ENCODE measurements at places on chromosomes 2 and 18.
A peak's percentile ranks its signal among the peaks of the same experiment; 100 is the strongest.

GRCh38 chr18:58230438-58231179, 186.6 kb downstream of the NEDD4L start:
- DNase-seq, result peak; percentile 76

DNA sequence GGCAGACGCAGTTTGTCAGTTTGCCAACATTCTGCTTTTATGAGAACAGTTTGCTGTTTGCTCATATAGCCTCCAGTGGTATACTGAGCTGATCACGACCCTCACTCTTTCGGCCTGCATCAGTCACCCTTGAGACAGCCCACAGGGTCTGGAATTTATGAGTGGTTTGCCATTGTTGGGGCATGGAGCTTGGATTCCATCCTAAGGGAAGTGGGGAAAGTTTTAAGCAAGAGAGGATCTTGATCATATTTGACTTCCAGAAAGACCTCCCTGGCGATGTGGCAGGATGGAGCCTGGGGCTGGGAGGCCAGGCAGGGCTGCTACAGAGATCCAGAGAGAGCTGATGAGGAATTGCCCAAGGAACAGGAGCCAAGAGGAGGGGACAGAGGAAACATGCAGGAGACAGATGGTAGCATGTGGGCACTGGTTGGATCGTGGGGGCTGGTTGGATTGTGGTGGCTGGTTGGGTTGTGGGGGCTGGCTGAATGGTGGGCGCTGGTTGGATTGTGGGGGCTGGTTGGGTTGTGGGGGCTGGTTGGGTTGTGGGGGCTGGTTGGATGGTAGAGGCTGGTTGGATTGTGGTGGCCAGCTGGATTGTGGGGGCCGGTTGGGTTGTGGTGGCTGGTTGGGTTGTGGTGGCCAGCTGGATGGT, 27.3 kb upstream of the GPR17 start:
- DNase-seq, result no peak

- DNase-seq, result peak; percentile 9
Measured at GRCh38 chr2:174340400-174341292, 5.9 kb downstream of the SP9 start.

GRCh38 chr2:109148991-109149645, 20.1 kb downstream of the SH3RF3 start:
- no peak for DNase-seq

DNA sequence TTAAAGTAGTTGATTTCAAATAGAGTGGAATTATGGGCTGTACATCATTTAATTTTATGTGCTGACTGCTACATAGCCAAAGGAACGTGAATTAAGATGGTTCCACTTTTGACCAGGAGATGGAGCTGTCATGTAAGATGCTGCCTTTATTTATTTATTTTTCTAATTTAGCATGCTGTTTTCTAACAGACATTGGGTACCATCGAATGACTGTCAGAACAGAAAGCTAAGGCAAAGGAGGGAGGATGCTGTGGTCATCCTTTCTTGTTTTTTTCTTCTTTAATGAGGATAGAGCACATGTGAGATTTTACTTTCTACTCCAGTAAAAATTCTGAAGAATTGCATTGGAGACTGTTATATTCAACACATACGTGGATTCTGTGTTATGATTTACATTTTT, at the start of gene SCN2A:
TSS of gene SCN2A (plus strand) at position 185 of the 400 bp plus-strand sequence. CDS start 56,410 bp downstream, outside the sequence.
- peak; percentile 73 for DNase-seq

GRCh38 chr2:233470839-233471238, 95.7 kb downstream of the USP40 start:
- no peak for DNase-seq

DNA sequence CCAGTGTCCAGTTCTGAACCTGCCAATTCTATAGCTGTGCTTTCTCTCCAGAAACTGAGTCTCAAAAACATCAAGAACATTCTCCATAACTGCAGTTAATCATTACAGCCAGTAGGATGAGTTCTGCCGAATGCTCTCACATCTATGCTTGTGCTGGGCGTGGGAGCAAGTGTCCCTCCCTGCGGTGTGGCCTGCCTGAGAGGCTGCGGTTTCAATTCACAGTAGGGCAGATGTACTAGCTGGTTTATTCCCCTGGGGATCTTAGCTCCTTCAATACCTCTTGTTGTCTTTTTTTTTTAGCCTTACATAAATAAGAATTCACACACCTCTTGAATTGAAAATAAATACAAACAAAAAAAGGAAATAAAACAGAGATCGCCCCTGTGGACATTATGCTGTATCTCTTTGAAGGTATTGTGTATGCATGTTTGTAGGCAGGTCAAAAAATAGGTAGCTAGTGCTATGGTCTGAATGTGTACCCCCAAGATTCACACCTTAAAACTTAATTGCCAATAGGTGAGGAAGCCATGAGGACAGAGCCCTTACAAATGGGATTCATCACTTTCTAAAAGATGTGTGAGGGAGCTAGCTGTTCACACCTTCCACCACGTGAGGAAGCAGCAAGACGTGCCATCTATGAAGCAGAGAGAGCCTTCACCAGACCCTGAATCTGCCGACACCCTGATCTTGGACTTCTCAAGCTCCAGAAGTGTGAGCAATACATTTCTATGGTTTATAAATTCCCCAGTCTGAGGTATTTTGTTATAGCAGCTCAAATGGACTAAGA, 74.3 kb downstream of the BCL2L11 start:
- DNase-seq, result no peak

DNA sequence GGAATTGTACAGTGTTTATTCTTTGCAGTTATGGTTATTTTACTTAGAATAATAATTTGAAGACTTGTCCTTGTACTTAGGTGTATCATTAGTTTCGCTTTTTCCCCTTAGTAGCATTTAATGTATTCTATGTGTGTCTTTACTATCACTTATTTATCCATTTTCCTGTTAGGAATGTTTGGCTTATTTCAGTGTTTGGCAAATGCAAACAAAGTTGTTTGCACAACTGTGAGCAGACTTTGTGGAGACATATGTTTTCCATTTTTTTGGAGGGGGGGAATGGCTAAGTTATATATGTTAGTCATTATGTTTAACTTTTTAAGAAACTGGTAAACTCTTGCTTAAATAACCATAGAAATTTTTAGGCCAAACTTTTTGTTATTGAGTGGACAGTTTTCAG, 447.7 kb downstream of the SOX11 start:
- DNase-seq, result no peak

GRCh38 chr2:55140316-55141219, 90.3 kb upstream of the RTN4 start:
- DNase-seq, result no peak

- DNase-seq, result peak; percentile 91
Measured at GRCh38 chr2:24083567-24084385, 858 bp downstream of the TP53I3 start.

DNA sequence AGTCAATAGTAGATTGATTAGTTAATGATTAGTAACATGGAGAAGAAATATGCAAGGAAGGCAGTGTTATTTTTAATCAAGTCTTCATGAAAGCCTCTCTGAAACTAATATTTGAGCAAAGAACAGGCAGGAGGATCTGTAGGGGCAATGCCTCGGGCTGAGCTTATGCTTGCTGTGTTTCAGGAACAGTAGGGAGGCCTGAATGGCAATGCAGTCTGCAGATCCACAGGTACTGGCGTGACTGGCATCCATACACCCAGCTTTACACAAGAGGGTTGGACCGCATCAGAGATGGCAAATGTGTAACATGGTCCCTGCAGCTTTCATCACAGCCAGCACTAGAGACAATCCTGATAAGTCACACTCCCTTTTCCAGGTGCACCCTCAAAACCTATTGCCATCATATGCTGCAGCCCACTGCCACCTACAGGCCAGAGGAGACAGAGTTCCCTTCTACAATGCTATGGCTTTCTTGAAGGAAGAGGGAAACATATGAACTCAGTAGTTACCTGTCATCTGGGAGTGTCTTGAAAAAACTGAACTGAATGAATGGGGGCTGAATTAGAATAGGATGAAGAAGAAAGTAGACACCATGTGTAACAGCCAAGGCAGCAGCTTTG, 582.4 kb upstream of the RAB6C start:
- DNase-seq, result peak; percentile 75

GRCh38 chr2:73070643-73071359, 711 bp downstream of the SFXN5 start:
- peak; percentile 70 for DNase-seq

- DNase-seq, result peak; percentile 88
Measured at GRCh38 chr2:229714736-229715541, 584 bp upstream of the DNER start.

GRCh38 chr2:219509780-219510511, 4.3 kb upstream of the ASIC4 start:
- peak; percentile 77 for DNase-seq

GRCh38 chr2:27308359-27308881, at the start of gene UCN:
Gene UCN, minus strand, starts transcription at chr2:27308445. Its CDS starts 550 bp downstream, at chr2:27307895.
- DNase-seq, result peak; percentile 78

DNA sequence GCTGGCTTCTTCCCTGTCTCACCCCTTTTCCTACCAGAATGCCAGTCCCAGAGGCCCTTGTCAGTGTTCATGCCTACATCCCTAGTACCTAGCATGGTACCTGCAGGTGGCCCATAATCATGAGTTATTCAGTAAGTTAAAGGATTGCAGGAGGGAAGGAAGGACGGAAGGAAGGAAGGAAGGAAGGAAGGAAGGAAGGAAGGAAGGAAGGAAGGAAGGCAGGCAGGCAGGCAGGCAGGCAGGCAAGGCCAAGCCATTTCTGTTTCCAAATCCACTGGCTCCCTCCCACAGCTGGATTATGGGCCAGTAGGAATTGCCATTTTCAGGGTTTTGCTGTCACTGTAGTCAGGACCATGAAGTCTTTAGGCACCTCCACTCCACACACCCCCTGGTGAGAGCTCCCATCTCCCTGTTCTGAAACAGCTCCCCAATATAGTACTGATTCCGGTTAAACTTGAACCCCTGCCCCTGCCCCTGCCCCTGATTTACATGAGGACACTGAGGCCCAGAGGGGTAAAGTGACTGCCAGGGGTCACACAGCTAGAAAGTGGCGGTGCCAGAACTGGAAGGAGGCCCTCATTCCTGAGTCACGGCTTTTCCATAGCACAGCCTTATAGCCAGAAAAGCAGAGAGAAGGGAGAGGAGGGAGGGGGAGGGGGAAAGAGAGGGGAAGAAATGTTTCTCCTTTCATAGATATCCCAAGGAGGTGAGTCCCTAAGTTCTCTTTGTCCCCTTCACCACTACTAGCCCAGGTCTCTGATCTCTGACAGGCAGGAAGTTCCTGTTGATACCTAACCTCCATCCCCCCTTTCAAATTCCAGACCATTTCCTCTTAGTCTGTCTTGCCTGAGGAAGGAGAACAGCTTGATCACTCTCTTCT, 12.2 kb upstream of the TNS1 start:
- no peak for DNase-seq

DNA sequence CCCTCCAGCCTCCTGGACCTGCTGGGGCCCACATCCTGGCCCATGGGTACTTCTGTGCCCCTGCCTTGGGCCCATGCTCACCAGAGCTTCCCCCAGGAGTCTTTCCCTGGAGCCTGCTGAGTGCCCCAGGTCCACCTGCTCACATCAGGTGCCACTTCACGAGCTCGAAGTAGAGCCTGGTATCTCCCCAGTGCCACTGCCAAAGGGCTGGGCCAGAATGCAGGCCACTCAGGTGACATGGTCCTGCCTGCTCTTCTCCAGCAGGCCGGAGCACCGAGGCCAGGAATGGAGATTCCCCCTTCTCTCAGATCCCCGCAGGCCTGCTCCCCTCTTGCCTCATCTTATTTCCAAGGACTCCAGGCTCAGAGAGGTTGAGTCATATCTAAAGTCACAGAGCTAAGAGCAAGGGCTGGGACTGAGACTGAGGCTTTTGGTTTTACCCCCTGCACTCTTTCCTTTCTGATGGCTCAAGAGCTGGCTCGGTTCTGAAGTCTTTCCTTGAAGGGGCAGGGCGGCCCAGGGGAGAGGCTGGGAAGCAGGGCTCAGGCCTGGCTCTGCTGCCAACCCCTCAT, 79.2 kb downstream of the HS1BP3 start:
- DNase-seq, result no peak

DNA sequence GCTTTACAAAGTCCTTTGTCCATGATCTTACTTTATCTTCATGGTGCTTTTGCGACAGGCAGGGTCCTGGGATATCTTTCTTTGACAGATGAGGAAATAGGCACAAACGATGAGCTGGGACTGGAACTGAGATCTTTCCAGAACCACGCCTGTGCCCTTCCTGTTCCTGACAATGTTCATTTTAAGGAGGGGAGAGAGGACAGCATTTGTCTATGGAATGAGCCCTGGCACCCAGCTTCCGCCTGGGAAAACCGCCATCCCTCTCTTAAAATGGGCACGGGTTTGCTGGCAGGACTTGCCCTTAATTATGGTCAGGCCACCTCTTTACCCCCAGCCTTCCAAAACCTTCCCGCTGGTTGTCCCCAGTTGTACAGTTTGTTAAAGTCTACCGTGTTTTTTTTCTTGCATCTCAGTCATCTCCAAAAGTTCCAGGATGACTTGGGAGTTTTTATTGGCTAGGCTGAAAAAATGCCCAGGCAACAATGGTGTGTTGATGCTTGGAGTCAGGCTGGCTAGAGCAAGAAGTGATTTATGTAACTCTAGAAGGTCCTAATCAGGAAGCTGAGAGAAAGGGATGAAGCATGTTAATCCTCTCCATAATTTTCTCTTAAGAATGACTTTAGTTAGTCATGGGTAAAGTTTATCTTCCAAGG, 264.9 kb upstream of the EPAS1 start:
- DNase-seq, result no peak

DNA sequence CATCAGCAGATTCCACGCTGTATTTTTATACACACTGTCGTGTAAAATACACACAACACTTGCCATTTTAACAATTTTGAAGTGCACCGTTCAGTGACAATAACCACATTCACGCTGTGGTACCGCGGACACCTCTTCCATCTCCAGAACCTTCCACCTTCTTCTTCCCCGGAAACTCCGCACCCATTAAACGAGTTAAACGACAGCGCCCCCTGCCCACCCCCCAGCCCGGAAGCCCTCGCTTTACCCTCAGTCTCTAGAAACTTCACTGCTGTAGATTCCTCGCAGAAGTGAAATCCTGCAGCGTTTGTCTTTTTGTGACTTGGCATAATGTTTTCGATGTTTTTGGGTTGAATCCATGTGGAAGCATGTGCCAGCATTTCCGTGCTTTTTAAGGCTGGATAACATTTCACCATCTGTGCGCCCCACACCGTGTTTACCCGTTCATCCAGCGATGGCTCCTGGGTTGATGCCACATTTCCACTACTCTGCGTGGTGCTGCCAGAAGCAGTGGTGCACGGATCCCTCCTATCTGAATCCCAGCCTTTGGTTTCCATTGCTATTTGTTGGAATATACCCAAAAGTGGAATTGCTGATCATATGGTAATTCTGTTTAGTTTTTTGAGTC, 32.0 kb upstream of the TMEM18 start:
- DNase-seq, result no peak

DNA sequence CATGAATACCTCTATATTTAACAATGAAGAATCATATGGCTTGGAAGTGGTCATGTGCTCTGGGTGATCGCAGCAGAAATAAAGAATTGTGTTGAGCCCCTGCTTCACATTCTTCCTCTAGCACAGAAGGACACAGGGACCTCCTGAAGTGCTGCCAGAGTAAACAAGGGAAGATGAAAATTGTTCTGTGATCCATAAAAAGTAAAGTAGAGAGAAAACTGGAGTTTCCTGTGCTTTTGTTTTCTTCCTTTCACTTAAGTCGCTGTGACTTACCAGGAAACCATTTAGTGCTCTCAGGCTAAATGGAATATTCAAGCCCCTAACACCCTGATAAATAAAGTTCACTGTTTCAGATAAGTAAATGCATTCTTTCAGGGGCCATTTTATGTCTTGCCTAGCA, 1173.6 kb upstream of the CHAC2 start:
- peak; percentile 53 for DNase-seq

GRCh38 chr2:7102826-7103225, 185.6 kb downstream of the RNF144A start:
- DNase-seq, result no peak

GRCh38 chr2:40220177-40220925, 231.5 kb downstream of the SLC8A1 start:
- no peak for DNase-seq
